Fibroblast of skin of scalp (primary cell): ENCODE measurements at places on chromosomes 2 and 18.

GRCh38 chr2:121075641-121076497, 209.1 kb downstream of the TFCP2L1 start:
- DNase-seq: peak; percentile 30

DNA sequence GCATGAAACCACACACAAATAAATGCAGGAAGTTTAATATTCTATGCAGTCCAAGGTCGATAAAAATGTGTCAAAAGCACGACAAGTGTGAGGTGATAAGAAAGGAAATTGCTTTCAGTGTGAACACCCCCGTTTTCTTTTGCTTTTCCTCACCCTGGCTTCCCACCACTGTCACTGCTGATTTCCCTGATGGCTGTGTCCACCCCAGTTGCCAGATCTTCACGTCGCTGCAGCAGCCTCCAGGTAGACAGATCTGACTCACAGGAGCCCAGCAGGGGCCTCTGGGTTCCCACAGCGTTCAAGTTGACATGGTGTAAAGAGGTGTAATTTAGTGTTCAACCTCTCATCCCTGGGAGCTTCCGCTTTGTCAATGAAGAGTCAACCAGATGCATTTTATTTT, 128.0 kb upstream of the TACR1 start:
- DNase-seq: no peak

DNA sequence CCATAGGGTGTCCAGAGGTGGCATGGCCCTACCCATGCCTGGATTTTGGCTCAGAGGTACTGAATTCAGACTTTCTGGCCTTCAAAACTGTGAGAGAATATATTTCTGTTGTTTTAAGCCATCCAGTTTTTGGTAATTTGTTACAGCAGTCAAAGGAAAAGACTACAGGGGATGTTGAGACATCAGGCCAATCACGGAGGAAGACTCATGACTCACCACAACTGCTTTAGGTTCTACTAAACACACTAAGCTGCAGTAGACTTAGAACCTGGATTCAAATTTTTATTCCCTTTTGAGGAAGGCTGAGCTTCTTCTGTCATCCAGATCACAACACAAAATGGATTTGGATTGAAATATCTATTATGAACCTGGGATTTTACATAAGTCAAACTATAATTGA, 12.0 kb upstream of the C2orf66 start:
- DNase-seq: peak; percentile 15

DNA sequence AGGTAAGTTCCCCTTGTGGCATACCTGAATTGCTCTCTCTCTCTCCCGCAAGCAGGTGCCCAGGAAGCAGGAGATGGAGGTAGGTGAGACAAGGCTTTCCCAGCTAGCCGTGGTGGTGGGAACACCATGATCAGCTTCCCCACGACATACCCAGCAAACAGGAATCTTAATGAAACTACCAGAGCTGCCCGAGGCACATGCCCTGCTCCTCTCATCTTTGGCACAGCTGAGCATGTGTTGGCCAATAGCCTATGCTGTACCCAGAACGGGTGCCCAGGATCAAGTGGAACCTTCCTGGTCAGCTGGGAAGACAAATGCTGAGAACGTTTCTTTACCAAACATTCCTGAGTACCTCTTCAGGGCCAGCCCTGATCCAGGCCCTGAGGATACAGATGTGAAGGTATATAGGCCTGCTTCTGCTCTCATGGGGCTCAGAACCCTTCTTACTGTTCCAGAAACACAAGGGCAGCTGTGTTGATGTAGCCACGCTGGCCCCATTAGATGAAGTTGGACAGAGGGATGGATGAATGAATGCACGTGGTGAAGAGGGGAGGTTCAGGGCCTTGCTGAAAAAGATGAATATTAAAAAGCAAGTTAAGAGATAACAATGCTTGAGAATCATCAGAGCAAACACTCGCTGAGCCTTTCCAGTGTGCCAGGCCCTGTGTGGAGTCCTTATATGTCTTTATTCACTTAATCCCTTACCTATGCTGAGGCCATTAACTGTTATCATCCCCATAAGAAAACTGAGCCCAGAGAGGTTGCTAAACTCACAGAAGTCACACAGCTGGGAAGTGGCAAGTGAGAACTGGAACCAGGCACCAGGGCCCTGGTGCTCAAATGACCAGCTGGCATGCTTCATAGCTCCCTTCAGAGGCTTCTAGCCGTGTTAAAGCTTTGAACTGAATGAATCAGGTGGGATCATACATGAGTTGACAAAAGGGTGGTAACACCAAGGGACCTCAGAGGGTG, 68.8 kb upstream of the TMEM247 start:
- no peak for DNase-seq

- no peak for DNase-seq
These were observed 161.2 kb downstream of the SEPTIN10 start for GRCh38 chr2:109452318-109453305.

GRCh38 chr18:23784832-23785245, 95.6 kb downstream of the LAMA3 start:
- DNase-seq: peak; percentile 84

- no peak for DNase-seq
These were observed 127.9 kb upstream of the LGALSL start for GRCh38 chr2:64325852-64326577.

DNA sequence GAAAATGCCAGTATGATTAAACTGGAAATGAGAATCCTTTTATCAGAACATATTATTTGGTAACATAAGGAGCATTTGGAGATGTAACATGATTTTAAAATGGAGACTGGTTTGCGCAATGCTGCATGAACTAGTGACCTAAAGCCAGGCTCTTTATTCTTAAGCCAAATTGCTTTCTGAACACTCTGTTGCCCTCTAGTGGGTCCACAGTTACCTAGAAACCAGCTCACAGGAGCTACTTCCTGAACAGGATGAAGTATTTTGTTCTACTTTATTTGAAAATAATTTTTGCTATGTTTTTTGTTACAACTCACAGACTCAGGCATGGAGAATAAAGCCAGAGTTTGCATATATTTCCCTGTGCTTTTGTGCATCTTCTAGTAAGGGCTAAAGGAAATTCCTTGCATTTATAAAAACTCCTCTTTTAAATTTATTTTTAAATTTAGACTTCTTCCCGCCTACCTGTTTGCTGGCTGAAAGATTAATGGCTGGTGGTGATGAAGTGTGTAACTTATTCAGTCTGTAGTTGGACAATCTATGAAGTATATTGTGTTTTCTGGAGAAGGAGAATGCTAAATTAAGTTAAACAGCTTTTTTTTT, 146.7 kb downstream of the PARD3B start:
- peak; percentile 84 for DNase-seq

DNA sequence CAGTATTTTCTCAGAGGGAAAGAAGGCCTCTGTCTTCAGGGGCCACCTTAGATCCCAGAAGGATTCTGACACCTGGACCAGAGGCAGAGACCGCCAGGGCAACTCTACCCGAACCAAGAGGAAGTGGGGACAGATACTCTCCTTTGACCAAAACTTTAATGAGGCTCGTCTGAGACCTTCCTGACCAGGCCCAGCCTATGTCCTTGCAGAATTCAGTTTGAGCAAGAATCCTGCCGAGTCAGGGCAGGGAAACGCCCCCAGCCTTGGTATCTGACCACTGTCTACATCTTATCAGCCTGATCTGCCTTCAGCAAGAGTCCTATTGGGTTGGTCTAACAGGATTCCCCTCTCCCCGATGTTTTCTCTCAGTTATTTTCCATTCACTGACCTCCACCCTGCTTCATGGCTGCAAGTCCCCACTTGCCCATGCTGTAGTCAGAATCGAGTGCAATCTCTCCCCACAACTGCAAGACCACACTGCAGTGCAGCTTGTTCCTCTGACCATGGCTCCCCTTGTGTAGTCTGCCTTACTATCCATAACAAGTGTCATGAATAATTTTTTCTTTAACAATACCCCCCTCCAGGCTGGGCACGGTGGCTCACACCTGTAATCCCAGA, 95.0 kb downstream of the MSH2 start:
- DNase-seq: no peak

- no peak for DNase-seq
These were observed 50.6 kb upstream of the DCC start for GRCh38 chr18:52289392-52289791.

GRCh38 chr2:222912117-222912516, 51.3 kb downstream of the ACSL3 start:
- peak; percentile 73 for DNase-seq

DNA sequence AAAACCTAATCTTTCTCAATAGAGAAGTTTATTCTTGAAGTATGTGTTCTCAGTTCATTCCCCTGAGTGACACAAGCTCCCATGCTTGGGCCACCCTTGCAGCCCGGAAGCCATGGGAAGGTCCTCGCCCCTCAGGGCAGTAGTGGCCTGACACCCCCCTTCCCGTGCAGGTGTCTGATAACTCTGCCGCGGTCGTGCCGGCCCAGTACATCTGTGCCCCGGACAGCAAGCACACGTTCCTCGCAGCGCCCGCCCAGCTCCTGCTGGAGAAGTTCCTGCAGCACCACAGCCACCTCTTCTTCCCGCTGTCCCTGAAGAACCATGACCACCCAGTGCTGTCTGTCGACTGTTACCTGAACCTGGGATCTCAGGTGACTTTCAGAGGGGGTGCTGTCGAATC, 32.4 kb downstream of the NTSR2 start:
- DNase-seq: no peak

DNA sequence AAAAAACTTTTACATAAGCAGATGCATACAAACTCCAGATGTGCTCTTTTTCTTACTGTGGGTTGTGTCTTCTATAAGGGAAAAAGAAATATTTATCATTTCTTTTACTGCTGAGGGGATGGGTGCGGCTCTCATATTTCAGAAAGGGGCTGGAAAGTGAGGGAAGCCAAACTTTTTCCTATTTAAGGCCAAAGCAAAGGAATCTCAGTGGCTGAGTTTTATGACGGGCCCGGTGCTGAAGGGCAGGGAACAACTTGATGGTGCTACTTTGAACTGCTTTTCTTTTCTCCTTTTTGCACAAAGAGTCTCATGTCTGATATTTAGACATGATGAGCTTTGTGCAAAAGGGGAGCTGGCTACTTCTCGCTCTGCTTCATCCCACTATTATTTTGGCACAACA, at the start of gene COL3A1:
TSS of gene COL3A1 (plus strand) at position 210 of the 400 bp plus-strand sequence. CDS start at position 327, 117 bp downstream.
- peak; percentile 91 for DNase-seq

- no peak for DNase-seq
These were observed 8.7 kb downstream of the CAPN13 start for GRCh38 chr2:30798536-30798991.

GRCh38 chr2:240622060-240622411, 3.2 kb upstream of the GPR35 start:
- DNase-seq: no peak

DNA sequence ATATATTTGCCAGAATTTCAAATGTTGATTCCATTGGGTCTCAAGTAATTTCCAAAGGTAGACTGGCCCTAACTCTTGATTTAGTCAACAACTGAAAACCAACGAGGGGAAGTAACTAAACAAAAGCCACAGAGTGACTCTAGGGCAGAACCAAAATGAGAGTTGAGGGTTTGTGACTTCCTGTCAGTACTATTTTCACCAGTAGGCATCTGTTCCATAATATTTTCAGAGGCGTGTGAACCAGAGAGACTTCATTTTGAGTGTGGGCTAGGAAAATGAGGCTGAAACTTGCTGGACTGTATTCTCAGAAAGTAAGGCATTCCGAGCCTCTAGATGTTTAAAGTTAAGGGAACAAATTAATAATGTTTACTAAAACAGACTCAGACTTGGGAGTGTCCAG, 70.6 kb downstream of the GDF7 start:
- no peak for DNase-seq

GRCh38 chr2:204004912-204005311, 68.3 kb downstream of the ICOS start:
- no peak for DNase-seq

DNA sequence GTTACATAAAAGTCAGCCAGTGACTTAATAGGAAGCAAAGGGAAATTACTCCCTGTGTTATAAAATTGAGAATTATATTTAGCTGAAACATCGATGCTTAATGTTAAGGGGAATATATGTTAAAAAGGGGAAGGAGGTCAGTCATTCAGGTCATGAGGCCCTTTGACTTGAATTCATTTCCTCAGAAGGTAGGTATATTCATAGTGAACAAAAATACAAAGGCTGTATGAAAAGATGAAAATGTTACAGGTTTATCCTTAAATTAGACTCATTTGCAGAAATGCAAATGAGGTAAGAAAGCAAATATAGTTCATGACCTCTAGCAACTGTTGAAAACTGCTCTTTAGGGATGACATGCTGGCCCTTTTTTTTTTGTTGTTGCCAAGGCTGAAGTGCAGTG, 20.8 kb downstream of the MSH6 start:
- no peak for DNase-seq

GRCh38 chr2:46461011-46461674, 18.2 kb upstream of the TMEM247 start:
- DNase-seq: peak; percentile 49

- peak; percentile 85 for DNase-seq
These were observed 36.8 kb downstream of the ACVR1 start for GRCh38 chr2:157839162-157839801.

DNA sequence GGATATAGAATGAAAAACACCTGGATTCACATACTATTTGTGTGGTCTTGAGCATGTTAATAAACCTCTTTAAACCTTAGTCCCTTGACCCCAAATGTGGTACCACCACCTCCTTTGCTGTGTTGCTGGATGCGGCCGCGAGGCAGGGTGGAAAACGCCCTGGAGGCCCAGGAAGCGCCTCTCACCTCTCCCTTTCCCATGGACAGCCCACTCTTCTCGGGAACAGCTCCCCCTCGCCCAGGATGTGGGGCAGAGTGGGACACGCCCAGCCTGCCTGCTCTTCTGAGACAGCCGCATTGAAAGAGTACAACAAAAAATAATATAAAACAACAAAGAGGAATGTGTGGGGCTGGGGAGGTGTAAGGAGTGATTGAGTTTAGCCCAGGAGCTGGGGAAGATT, 549.0 kb upstream of the ID2 start:
- no peak for DNase-seq

DNA sequence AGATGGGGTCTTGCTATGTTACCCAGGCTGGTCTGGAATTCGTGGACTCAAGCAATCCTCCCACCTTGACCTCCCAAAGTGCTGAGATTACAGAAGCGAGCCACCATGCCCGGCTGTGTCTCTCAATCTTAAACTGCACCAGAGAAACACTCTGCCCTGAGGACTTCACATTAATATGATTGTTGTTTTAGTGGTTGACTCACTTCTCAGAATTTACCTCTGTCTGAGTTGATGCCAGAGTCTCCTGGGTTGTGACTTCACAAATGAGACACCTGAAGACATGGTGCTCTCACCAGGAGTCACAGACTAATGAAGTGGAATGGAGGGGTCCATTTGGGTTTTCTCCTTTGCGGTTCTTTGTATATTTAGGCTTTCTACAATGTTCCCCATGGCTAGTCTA, 61.0 kb upstream of the TGIF1 start:
- DNase-seq: no peak

GRCh38 chr2:173961346-173961705, 3.8 kb downstream of the SP3 start:
- DNase-seq: peak; percentile 46

GRCh38 chr2:651951-652373, 25.2 kb downstream of the TMEM18 start:
- DNase-seq: no peak
